Suprapubic skin (tissue), 4 donors: ENCODE measurements at places on chromosomes 4 and X.
A peak's percentile ranks its signal among the peaks of the same experiment; 100 is the strongest.

- DNase-seq: peak; percentile 91
Observed at GRCh38 chr4:1010395-1011021, 918 bp upstream of the FGFRL1 start.

DNA sequence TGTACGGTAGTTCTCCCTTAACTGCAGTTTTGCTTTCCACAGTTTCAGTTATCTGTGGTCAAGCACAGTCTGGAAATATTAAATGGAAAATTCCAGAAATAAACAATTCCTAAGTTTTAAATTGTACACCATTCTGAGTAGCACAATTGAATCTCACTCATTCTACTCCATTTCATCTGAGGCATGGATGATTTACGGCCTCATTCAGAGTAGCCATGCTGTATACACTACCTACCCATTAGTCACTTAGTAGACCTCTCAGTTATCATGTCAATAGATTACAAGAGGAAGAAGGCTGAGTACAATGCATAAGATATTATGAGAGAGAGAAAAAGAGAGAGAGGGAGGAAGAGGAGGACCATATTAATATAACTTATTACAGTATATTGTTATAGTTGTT lies 77.5 kb downstream of the ENOX2 start:
- DNase-seq: no peak

DNA sequence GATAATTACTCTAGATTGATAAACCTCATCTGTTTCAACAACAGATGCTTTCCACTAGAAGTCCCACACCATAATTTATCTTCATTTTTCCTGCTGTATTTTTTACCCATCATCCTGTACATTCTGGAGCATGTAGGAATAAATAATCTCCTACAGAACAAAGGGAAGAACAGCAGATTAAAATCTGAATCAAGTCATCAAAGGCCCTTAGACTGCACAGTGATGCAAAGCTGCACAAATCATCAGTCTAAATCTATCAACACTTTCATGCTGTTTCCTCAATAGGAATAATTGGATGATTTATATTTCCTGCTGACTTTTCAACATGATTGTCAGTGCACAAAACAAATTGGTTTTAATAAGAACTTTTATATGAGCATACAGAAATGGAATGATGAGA lies 1143.9 kb downstream of the STIM2 start:
- DNase-seq: no peak

DNA sequence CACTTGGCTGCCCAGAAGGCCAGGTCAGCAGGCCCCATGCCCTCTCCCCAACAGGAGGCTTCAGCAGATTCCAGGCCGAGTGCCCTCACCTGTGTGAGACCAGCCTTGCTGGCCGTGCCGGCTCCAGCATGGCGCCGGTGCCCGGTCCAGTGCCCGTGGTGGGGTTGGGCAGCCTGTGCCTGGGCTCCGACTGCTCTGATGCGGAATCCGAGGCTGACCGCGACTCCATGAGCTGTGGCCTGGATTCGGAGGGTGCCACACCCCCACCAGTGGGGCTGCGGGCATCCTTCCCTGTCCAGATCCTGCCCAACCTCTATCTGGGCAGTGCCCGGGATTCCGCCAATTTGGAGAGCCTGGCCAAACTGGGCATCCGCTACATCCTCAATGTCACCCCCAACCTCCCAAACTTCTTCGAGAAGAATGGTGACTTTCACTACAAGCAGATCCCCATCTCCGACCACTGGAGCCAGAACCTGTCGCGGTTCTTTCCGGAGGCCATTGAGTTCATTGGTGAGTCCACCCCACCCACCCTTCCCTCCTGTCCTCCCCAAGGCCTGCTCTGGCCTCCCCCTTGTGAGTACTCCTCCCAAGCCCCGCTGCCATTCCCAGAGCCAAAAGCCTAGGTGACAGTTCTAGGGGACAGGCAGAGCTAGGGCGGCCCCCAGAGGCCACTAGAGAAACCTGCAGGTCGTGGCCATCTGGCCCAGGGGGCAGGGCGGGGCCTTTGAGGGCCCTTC lies 2.3 kb downstream of the DUSP9 start:
- peak; percentile 26 for DNase-seq

DNA sequence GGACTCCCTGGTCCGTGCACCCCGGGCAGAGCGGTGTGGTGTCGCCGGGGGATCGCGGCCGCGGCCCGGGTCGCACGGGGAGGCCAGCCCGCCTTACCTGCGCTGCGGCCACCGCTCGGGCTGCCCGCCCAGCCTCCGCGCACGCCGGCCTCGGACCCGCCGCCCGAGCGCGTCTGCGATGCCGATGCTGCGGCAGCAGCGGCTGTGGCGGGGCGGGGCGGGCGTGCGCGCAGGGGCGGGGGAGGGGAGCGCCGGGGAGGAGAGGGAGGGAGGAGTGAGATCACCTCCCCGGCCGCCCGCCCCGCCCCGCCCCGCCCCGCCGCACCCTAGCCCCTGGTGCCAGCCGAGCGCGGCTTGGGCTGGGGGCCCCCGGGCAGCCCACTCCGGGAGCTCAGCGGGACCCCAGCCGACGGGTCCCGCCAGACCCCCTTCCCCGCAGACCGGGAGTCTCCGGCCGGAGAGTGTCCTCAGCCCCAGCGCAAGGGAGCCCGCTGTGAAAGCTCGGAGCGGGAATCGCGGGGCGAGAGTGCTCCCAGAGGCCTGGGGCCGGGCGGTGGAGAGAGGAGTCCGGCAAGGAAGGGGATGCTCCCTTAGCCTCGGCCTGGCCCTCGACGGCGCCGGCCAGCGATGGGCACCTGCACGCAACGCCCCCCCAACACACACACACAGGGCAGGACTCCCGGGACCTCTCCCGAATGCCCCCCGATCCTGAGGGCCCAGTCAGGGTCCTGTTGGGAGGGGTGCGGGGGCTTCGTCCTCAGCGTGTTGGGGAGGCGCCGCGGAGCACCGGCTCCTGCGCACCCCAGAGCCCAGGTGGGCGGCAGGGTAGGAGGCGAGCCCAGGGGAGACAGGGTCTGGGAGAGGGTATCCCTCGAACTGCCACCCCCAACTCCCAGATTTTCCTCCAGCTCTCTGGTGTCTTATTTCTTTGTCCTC lies at the start of gene L1CAM:
L1CAM (minus strand) TSS at position 206 of the 936 bp plus-strand sequence. CDS start 10,337 bp downstream, outside the sequence.
- DNase-seq: no peak

GRCh38 chr4:14539246-14539645 lies 463.0 kb upstream of the CPEB2 start:
- DNase-seq: no peak

DNA sequence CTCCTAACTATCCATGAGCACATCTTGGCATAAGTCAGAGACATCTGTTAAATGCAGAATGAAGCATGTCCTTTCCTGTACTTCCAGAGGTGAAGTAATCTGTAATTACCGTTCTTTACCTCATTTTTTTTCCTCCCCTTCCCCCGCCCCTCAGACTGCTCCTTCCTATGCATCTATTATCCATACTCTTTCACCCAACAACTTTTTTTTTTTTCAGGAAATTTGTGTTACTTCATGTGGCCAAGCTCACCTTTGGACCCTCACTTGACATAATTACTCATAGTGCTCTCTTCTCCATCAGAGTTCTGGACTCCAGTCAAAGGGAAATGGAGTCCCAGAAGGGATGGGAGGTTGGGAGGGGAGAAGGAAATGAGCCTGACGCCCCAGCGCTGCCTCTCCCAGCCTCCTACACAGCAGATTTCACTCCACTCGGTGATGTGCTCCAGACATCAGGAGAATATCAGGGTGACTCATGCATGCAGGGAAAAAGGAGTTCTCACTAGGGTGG lies 568.8 kb downstream of the STIM2 start:
- no peak for DNase-seq

GRCh38 chr4:11106190-11106589 lies 322.5 kb downstream of the HS3ST1 start:
- no peak for DNase-seq

GRCh38 chr4:116705466-116705865 lies 379.9 kb downstream of the TRAM1L1 start:
- no peak for DNase-seq

DNA sequence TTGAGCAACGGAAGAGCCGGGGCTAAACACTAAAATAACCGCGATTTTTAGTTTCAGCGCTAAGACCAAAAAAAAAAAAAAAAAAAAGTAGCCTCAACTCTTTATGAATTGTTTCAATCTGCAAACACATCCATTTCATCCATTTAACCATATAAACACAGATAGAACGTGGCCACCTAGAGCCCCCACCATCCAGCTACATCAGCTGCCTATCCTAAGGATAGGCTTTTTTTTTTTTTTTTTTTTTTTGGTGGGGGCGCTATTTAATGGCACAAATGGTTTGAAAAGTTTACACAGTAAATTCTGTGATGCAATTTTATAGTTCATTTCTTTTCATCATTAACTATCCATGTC lies 492 bp upstream of the HDAC8 start:
- DNase-seq: no peak

DNA sequence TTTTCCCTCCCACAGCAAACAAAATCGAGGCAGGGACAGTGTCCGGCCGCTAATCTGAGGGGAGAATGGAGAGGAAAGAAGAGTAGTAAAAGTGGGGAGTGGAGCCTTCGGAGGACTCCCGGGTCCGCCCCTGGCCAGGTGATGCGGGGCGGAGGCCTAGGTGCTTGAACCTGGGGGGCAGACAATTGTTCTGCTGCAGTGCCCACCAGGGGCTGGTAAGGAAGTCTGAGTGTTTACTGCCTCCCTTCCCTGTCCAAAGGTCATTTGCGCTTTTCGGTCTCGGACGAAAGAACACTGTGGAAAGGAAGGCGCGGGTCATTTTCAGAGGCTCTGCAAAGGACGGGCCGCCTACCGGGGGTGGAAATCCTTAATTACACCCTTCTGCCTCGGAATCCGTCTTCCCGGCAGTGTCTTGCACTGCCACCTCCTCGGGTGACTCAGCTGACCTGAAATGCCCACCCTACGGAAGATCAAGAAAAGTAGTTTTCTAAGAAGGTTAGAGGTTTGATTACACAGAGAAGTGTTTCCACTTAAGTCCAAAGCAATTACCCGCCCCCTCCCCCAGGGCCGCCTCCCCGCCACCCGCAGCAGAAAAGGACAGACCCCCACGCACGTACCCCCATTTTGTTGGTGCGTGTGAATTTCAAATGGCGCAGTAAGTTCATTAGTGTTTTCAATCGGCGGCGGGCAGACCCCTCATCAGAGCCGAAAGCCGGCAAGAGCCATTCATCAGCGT lies 99.9 kb upstream of the TENM3 start:
- no peak for DNase-seq

DNA sequence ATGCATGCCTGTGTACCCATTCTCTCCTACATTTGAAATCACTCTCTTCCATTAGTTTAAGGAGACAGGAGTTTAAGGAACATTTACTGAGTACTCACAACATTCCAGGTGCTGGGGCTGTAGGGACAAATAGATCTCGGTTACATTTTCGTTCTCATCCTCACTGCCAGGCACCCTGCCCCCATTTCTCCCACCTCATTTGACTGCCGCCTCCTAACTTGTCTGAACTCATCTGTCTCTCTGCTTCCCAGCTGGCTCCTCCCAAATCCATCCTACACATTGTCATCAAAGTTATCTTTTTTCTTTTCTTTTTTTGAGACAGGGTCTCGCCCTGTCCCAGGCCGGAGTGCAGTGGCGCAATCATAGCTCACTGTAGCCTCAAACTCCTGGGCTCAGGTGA lies 19.8 kb upstream of the MPC1L start:
- DNase-seq: no peak
